Neural progenitor cell (in vitro differentiated cells): ENCODE measurements at places on chromosomes 6 and 20. TPM values are rescaled to one million over a fixed set of nuclear protein-coding genes. Genes with fewer than 3 reads are reported as not detected.
A peak's percentile ranks its signal among the peaks of the same experiment; 100 is the strongest.

GRCh38 chr6:28776269-28777146 is 147.3 kb downstream of the TRIM27 start:
- DNase-seq = peak; percentile 79

DNA sequence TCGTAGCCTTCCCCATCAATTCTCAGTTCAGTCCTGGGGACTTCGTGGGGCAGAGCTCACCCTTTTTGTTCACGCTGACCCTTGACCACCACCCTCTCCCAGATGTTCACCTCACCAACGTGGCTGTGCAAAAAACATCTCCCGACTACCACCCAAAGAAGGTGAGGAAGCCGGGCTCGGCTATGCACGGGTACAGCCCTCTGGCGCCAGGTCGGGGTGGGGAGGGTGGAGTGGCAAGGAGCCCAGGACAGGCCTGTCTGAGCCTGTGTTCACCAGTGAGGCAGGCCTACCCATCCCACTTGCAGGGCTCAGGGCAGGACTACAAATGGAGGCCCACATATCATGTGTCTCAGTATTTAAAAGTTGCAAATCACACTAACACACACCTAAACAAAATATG is 18.1 kb downstream of the PDRG1 start:
- DNase-seq = no peak

- DNase-seq = no peak
Observed at GRCh38 chr6:3869632-3870527, 20.7 kb downstream of the FAM50B start.

The HSP90AB1 gene
- total RNA-seq = 1,851 and 2,068 TPM in 2 replicates

The BTNL2 gene
- total RNA-seq = not detected in 2 replicates

- DNase-seq = peak; percentile 60
Observed at GRCh38 chr6:33298773-33299236, at the start of gene RGL2. TSS of gene RGL2 (minus strand) at chr6:33298942. CDS start at chr6:33298610, 332 bp downstream.

GRCh38 chr6:7129360-7129759 is 21.6 kb downstream of the RREB1 start:
- DNase-seq = no peak

GRCh38 chr6:167932468-167933276 is 64.8 kb upstream of the KIF25 start:
- no peak for DNase-seq

The ME1 gene
- total RNA-seq = 2.0 and 2.8 TPM in 2 replicates

The FKBP5 gene
- 19.8 and 20.9 TPM in 2 replicates for total RNA-seq

The OR2H1 gene
- total RNA-seq = not detected in 2 replicates

DNA sequence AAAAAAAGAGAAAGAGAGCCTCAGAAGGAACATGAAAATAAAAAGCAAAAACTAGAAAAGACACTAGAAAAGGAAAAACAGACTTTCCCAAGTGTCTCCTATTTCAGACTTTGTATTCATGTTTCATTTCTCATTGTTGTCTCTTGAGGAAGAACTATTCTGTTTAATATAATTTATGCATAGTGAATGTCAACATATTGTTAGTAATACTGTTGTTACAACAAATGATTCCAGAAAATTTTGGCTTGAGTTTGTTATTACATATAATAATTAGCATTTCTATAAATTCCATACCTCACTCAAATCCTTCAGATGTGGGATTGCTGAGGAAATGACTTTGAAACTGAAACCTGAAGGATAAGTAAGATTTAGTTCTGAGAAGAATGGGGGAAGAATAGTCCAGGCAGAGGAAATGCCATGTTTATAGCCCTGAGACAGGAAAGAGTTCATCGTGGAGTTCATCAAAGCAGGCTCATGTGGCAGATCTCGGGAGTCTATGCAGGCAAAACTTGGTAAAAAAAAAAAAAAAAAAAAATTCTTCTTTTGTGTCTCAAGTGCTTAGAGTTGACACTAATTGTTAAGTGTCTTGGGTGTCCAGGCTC is 53.1 kb upstream of the EIF2S2 start:
- no peak for DNase-seq
